ENCODE measurements at places on chromosomes 11 and 22.

GRCh38 chr11:70448983-70449567 is 50.7 kb downstream of the CTTN start:
- DNase-seq = no peak

DNA sequence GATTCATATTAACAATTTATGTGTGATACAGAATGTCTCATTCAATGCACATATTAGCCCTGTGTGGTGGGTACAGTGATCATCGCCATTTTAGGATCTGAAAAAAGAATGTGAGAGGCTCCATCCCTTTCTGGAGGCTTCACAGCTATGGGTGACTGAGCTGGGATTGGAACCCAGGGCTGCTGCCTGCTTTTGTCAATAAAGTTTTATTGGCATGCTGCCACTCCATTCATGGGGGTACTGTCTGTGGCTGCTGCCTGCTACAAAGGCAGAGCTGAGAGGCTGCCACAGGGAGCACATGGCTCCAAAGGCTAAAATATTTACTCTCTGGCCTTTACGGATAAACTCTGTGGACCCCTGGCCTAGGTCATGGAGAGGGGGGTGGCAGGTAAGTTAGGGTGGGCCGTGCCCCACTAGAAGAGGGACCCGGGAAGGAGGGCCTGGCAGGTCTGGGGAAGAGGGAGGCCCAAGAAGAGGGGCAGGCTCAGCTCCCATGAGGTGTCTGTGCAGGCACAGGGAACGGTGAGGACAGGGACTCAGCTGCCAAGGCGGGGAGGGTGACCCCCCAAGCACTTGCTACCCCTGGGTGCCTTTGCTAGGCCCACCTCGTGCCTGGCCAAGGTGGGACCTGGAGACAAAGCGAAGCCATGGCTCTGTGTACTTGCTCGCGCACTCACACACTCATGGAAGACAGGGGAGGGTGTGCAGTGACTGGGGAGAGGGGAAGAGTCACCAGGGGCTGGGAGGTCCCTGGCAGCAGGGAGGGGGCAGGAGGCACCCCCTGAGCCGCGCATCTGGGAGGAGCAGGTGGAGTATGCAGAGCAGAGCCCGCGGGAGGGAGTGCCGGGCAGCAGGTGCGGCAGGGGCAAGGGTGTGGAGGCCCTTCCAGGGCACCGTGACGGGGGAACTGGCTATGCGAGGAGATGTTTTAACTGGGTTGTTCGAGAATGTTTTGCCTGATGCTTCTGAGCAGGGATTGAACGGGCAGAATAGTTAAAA is 335.3 kb downstream of the CTTN start:
- DNase-seq = no peak

- no peak for DNase-seq
These were observed 20.5 kb upstream of the ETS1 start for GRCh38 chr11:128607819-128608218.

- no peak for DNase-seq
These were observed 18.2 kb upstream of the OR10W1 start for GRCh38 chr11:58286249-58286648.

DNA sequence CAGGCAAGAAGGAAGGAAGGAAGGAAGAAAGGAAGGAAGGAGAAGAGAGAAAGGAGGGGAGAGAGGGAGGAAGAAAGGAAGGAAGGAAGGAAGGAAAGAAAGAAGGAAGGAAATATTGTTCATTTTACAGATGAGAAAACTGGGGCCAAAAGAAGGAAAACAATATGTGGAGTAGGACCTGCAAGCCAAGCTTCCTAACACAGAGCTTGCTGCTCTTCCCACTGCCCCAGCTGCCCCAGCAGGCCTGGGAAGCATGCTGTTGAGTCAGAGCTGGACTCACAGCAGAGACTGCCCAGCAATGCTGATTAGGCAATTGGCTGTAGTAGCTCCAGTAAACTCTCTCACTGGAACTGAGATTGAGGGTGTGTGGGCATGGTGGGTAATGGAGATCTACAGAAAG is 42.6 kb upstream of the SMCO4 start:
- no peak for DNase-seq

- no peak for DNase-seq
These were observed 1493.7 kb downstream of the TBC1D22A start for GRCh38 chr22:48256041-48256739.

DNA sequence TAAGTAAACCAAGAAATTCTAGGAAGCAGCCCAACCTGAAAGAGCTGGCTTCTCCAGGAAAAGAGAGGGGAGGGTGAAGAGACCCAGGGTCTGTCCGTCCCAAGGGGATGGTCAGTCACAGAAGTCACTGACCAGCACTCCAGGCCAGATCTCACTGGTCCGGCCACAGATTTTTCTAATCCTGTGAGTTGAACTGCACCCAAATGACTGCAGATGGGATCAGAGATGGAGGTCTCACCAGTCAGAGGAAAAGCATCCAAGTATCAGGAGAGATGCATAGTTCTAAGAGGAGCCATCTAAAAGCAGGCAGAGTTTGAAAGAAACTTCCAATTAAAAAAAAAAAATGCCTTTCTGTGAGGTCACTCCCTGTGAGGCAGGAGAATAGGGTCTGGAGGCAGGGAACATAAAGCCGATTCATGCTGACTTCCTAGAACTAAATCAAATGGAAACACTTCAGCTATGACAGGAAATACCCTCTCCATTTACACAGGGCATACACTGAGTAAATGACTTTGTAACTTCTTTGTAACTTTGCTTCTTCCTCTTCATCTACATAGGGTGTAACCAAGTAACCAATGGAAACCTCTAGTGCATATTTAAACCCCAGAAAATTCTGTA is 144.5 kb downstream of the CCDC34 start:
- DNase-seq = no peak

DNA sequence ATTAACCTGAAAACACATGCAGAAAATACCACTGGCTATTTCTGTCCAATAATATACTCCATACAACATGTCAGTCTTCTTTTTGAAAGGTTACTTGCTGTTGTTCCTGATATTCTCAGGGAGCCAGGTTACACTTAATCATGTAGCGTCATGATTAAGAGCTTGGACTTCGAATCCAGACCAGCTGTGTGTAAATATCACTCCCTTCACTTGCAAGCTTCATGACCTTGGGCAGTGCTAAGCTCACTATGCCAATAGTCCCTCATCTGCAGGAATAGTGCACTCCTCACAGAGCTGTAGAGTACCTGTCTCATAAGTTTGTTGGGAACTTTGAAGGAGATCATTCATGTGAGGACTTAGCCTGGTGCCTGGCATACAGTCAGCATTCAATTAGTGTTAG is 1.9 kb downstream of the HTR3B start:
- no peak for DNase-seq

GRCh38 chr22:44917372-44918165 is 92.2 kb downstream of the PHF21B start:
- DNase-seq = no peak

All from urinary bladder (tissue), 4 donors.